ENCODE measurements at places on chromosomes 2 and 18.
A peak's percentile ranks its signal among the peaks of the same experiment; 100 is the strongest.

GRCh38 chr2:35864141-35864540, 491.4 kb upstream of the CRIM1 start:
- peak; percentile 3 for DNase-seq

DNA sequence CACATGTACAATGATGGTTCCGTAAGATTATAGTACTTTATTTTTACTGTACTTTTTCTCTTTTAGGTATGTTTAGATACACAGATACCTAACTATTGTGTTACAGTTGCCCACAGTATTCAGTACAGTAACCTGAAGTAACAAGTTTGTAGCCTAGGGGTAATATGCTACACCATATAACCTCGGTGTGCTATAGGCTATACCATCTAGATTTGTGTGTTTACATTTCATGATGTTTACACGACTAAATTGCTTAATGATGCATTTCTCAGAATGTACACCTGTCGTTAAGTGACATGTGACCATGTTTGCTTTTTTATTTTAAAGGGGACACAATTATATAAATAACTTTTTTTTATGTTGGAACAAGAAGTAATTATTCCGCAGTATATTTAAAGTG, 34.5 kb downstream of the PIK3C3 start:
- peak; percentile 93 for DNase-seq

DNA sequence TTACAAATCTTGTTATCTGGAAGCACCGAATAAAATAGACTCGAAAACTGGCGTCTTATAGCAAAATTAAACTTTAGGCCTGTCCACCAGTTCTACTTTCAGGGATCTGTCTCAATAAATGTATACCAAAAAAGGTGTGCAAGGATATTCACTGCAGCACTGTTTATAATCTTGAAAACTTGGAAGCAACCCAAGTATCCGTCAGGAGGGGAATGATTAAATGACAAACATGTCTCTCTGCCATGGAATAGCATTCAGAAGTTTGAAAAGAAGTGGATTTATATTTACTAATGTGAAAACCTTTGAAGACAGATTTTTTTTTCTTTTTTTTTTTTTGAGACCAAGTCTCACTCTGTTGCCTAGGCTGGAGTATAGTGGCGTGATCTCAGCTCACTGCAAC, 32.3 kb upstream of the SATB2 start:
- no peak for DNase-seq

- no peak for DNase-seq
Observed at GRCh38 chr18:74499633-74500032, 3.5 kb downstream of the CNDP2 start.

DNA sequence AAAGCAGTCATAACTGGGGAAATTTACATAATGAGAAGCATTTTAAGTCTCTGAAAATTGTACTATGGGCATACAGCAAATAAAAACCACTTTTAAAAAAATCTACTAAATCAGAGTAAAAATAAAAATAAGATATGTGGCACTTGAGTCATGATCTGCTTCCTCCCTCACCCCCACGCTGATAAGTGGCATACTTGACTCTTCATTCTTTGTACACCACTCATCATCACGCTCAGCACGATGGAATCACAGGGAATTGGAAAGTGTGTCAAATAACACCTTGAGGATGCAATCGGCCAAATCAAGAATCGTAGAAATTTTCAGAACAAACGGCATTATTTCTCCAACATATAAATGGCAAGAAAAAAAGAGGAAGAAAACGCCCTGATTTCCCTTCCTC, 41.1 kb upstream of the REG3G start:
- DNase-seq = no peak

DNA sequence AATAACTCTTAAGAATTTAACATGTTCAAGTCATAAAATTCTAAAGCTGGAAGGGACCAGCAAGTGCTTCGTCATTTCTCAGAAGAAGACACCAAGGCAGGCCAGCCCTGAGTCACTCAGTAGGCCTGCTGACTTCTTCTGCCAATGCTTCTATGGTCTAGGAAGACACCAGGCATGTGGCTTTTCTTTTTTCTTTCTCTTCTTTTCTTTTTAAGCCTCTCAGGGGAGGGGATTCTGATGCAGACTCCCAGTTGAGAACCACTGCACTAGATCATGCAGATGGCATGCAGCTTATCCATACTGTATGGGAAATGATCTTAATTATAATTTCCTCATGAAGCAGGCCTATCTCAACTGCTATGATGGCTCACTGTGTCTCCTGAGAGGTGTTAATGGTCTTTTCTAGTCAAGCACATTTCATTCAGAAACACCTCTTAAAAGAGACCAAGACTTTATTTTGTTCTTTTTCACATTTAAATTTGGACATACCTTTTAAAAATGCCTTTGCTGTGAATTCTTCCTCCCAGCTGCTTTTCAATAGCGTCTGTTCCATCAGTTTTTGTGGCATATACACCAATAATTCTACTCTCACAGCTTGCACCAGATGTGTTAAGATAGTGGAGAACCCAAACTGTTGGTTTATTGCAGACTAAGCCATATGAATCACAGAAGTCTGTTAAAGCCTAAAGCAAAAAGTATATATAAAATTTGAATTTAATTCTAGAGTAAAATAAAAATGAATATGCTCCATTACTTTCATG, 11.3 kb downstream of the KCTD18 start:
- no peak for DNase-seq
